ENCODE measurements at places on chromosomes 13 and 19.
A peak's percentile ranks its signal among the peaks of the same experiment; 100 is the strongest.

- peak; percentile 10 for DNase-seq
Measured at GRCh38 chr13:107650081-107650701, 565.1 kb downstream of the LIG4 start.

GRCh38 chr13:38399535-38399934 is 49.9 kb downstream of the UFM1 start:
- DNase-seq: no peak

- DNase-seq: no peak
Measured at GRCh38 chr19:35363001-35363590, 4.8 kb downstream of the FFAR3 start.

DNA sequence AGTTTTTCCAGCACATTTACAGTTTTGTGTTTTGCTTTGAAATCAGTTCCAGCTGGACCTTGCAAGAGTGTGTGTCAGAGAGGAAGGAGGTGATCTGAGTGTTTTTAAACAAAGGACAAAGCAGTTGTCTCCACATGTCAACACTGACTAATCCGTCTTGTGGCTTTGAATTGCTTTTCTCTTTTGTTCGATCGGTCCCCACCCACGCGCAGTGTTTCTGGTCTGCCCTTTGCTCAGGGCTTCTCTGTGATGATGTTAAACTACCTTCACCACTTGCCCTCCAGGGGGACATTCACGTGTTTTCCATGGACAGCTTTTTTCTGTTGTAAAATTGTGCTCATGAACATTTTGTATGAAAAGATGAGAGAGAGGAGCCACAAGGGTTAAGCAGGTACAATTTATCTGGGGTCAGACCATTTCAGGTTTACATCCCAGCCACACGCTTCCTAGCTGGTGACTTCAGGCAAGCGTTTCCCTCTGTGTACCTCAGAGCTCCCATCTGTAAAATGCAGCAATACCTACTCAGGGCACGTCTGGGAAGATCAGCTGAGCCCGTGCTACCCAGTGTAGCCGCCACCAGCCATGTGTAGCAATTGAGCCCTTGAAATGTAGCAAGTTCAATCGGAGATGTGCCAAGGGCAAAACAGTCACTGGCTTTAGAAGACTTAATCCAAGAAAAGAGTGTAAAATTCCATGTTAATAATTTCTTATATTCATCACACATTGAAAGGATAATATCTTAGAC is 13.5 kb upstream of the PLA2G4C start:
- DNase-seq: no peak

GRCh38 chr13:39419876-39420275 is 183.1 kb downstream of the LHFPL6 start:
- DNase-seq: no peak

- DNase-seq: no peak
Measured at GRCh38 chr13:64446372-64446771, 2783.8 kb downstream of the PCDH9 start.

GRCh38 chr13:51501592-51502152 is 48.8 kb upstream of the INTS6 start:
- DNase-seq: peak; percentile 29

- DNase-seq: no peak
Measured at GRCh38 chr13:99693351-99693750, 192.1 kb downstream of the TM9SF2 start.

DNA sequence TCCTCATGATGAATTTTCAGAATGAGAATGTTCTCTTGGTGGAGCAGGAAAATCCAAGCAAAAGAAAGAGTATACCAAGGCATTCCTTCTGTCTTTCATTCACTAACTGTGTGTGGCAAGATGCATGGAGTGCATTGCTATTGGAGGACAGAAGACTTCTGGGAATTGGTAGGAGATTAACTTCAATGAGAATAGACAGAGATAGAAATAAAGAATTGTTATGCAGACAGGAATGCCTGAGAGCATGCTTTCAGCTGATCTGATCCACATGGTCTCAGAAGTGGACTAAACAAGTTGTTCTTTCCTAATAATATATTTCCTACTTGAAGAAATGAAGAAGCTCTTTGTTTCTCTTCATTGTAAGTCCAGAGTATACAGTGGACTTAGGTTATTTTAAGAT is 303.6 kb downstream of the MYO16 start:
- DNase-seq: no peak

DNA sequence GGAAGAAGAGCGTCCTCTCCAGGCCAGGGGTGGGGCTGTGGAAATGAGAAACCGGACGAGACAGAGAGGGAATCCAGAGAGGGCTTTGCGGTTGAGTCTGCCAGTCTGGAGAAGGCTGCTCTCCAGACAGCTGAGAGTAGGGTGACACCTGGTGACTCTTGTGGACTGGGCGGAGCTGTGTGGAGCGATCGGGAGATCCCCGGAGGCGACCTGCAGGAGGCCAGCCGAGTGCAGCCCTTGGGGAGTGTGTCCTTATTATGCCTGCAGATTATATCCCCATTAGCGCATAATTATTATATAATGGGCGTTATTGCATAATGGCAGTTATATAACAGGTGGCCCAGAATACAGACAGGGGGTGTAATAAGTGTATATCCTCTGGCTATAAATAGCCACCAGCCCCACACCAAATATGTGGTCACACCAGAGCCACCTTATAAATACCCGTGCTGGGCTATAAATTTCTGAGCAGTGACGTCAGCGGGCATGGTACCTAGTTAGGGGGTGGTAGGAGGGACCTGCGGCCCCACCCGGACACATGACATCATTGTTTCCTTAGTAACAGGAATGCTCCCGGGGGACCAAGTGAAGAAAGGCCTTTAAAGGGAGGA is 41.2 kb downstream of the NFIX start:
- no peak for DNase-seq

- no peak for DNase-seq
Measured at GRCh38 chr19:13833330-13834243, 38.3 kb downstream of the ZSWIM4 start.

DNA sequence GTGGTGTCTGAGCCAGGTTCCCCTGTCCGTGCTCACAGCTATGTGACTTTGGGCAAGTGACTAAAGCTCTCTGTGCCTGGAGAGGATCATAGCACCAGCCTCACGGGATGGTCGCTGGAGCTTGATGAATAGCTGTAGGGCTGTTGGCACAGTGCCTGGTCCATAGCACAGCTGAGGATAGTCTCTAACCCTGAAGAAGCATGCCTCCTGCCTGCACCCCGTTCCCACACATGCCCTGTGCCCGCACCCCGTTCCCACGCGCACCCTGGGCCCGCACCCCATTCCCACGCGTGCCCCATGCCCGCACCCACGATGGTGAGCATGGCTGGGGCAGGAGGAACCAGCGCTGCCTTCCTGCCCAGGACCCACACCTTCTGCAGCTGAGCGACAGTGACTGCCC is 63.7 kb upstream of the F7 start:
- no peak for DNase-seq

GRCh38 chr19:4305659-4306058 is 1.3 kb downstream of the FSD1 start:
- no peak for DNase-seq

- DNase-seq: no peak
Measured at GRCh38 chr19:15583346-15583745, 31.7 kb upstream of the CYP4F8 start.

All from retinal pigment epithelial cell (primary cell).